H9 (cell line): ENCODE measurements at places on chromosomes 12 and 14.

DNA sequence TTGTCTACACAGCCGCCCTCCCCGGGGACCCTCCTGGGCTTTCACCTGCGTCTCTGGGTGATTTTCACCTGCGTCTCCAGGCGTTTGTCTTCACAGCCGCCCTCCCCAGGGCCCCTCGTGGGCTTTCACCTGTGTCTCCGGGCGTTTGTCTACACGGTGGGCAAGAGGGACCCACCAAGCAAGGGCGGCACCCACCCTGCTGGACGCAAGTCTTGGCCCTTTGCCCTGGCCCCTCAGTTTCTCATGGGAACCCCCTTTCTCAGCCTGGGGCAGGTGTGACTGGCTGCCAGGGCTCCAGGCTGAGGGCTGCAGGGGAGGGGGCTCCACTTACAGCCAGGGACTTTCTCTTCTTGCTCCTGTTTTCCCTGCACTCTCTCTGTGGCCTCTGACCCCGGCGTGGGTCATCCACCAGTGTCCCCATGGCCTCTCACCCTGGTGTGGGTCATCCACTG lies 68.6 kb upstream of the GALNT9 start:
- no peak for DNase-seq

DNA sequence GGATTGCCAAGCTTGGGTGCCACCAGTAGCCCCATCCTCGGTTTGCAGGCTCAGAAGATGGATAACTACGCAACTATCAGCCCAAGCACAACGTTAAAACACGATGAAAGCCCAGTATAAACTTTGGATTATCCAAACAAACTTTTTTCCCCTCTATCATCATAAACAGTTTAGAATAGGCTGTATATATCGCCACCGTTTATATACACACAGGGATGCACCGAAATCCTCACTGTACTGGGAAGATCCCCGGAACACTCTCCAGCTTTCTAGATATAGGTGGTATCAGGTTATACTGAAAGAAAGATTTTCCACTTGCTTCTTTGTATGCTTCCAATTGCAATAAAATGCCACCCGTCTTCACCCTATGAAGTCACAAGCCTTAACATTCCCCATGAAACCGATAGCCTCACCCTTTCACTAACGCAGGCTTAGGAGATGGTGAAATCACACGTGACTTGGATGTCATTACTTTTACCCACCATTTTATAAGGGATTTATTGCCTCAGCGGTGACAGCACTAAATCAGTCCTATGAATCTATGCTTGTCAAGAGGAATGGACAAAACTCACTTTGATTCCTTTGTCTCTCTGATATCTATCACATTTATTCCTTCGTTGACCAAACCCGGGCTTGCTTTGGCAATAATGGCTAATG lies 207.6 kb upstream of the FOXN3 start:
- no peak for DNase-seq

DNA sequence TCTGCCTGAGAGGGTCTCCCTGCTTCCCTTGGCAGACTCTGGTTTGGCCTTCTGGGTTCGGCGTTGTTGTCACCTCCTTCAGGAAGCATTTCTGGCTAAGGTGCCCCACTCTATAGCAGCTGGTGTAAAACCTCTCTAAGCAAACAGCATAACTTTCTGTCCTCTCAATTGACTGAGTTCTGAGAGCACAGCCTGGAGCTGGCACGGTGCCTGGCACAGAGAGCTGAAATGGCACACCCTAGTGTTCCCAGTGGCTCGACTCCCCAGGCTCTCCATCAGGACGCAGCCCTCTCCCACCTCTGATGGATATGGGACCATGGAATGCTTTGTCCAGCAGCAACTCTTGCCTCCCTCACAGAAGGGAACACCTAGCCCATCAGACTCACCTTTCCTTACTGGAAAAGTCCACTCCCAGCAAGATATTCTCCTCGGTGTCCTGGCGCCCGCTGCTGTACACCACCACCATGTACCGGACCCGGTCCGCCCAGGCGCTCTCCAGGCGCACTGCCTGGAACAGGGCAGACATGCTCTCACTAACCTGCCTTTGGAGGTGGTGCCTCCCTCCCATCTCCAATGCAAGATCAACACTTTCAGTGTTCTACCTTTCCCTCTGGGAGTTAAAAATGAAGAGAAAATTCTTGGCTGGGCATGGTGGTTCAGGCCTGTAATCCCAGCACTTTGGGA lies 40.6 kb downstream of the SSH1 start:
- DNase-seq = no peak

- no peak for DNase-seq
Measured at GRCh38 chr14:99644723-99645544, at the start of gene HHIPL1. Gene HHIPL1, plus strand, starts transcription at chr14:99645129. Its CDS starts 79 bp downstream, at chr14:99645208.

GRCh38 chr14:51201890-51202289 lies 38.2 kb upstream of the TMX1 start:
- DNase-seq = no peak

DNA sequence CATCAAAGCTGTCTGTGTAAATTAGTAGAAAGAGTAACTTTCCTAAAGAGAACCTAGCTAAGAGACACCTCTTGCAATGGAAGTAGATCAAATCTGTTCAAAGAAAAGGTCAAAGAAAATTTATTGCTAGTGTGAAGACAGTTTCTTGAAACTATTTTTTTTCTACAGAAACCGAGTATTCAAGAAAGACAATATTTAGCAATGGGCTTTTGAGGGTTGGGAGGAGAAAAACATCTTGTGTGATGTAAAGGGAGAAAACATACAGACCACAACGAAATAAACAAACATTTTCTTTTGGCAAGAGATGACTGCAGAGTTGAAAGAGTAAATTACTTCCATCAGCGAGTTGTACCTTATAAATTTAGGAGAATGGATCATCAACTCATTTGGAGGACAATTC lies 24.4 kb downstream of the NKX2-1 start:
- no peak for DNase-seq
